ENCODE measurements at places on chromosomes 16 and 17.

GRCh38 chr16:10616756-10617640 lies 36.6 kb upstream of the EMP2 start:
- no peak for DNase-seq

- DNase-seq, result no peak
These were observed 5.2 kb upstream of the NRN1L start for GRCh38 chr16:67879462-67879861.

DNA sequence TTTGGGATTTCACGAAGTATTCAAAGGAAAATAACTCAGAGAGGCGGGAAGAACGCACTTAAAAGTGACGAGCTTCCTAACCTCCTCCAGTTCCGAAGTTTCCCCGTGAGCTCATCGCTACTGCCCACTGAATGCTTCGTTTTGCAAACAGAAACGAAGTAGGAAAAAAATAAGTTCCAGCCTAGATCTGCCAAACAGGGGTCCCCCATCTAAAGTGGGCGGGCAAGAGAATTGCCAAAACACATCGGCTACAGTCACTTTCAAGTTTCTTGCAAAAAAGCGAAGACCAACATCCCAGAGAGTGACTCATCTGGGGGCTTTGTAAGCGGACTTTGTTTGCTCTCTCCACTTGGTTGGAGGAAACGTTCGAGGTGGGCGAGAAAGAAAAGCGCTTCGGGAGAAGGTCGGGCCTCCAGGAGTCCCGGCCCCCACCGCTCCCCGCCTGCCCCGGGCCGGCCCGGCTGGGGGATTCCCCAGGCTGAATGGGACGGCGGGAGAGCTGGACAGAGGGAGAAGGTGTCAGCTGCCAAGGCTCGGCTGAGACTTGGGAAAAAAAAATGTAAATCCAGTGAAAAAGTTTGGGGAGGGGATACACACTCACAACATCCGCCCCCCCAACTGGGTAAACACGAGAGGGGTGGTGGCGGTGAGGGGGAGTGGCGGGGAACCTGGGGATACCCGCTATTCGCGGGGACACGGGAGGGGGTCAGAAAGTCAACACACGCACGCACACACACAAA lies 1.0 kb downstream of the VEZF1 start:
- DNase-seq, result peak; percentile 45

DNA sequence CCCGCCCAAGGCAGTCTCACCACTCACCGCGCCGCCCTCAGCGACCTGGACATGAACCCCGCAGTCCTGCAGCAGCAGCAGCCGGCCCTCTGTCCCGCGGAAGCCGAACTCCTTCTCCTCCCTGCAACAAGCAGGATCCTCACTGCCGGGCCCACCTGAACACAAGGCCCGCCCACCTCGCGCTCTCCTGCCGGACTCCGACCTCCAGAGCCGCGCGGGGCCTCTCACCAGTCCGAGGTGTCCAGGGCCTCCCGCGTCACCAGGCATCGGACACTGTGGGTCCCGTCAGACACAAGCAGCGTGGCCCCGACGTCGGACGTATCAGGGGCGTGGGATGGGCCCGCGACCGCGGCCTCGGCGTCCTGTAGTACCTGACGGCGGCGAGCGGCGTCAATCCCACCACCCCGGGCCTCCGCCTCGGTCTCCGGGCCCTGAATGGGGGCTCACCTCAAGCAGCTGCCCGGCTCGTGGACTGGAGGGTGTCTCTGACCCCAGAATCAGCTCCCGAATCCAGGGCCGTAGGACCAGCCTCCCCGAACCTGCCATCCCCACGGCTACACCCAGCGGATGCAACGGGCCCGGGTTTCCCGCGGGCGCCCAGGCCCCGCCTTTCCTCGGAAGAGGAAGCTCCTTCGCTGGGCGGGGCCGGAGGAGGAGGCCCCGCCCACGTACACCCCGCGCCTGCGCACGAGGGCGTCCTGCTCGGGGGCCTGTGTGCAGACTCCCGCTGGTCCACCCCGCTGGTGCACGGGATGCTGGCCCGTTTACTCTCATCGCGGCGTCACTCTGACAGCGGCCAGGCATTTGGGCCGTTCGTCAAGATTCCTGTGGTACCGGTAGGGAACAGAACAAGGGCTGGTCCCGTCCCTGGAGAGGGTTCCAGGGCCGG lies at the start of gene ACD:
Gene ACD, minus strand, starts transcription at position 586 of the 889 bp plus-strand sequence. Its CDS starts 40 bp downstream, at position 546.
- peak; percentile 92 for DNase-seq

GRCh38 chr17:59668816-59669215 lies 38.4 kb downstream of the PTRH2 start:
- DNase-seq, result peak; percentile 67

DNA sequence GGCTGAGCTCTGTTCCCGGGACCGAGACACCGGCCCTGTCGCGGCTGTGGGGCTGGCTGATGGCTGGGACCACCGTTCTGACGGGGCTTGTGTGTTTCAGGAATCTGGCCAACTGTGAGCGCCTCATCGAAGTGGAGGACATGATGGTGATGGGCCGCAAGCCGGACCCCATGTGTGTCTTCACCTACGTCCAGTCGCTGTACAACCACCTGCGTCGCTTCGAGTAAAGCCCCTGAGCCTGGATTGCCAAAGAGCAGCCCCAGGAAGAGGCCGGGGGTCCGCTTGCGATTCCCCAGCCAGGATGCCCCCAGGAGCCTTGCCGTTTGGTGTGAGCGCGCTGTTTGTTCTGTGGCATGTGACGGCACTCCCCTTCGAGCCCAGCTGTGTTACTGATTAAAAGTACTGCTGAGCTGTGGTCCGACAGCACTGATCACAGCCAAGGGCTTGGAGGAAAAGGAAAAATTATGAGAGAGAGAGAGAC lies 23.0 kb downstream of the SMTNL2 start:
- DNase-seq, result no peak

- DNase-seq, result no peak
These were observed 494.6 kb downstream of the CDH11 start for GRCh38 chr16:64627288-64627687.

DNA sequence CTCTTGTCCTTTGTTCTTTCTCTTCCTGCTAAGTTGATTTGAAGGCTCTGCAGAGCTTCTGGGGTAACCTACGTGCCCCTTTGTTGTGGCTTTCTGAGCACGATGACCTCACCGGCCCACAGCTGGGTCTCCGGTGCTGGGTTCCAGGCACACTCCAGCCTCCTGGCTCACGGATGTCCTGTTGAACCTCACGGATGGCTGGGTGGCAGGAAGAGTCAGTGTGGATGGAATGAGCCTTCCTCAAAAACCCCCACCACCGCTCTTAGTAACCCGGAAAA lies 116.0 kb downstream of the SOCS1 start:
- no peak for DNase-seq

DNA sequence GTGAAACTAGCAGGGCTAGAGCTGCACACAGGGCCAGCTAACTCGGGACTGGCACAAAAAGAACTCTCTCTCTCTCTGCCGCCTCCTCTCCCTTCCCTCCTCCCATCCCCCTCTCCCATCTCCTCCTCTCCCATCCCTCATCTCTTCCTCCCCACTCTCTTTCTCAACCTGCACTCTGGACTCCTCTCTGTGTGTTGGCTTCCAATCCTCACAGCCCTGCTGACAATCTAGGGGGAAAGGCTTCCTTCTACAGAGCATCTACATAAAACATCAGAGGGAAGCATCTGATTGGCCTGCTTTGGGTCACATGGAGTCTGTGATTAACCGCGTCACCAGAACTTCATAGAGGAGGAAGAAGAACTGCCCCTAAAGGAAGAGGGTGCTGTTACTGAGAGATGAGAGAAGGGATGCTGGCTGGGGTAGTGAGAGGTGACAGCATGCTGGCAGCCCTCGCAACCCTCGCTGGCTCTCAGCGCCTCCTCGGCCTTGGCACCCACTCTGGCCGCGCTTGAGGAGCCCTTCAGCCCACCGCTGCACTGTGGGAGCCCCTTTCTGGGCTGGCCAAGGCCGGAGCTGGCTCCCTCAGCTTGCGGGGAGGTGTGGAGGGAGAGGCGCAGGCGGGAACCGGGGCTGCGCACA lies 12.8 kb upstream of the ZFP90 start:
- DNase-seq, result no peak

DNA sequence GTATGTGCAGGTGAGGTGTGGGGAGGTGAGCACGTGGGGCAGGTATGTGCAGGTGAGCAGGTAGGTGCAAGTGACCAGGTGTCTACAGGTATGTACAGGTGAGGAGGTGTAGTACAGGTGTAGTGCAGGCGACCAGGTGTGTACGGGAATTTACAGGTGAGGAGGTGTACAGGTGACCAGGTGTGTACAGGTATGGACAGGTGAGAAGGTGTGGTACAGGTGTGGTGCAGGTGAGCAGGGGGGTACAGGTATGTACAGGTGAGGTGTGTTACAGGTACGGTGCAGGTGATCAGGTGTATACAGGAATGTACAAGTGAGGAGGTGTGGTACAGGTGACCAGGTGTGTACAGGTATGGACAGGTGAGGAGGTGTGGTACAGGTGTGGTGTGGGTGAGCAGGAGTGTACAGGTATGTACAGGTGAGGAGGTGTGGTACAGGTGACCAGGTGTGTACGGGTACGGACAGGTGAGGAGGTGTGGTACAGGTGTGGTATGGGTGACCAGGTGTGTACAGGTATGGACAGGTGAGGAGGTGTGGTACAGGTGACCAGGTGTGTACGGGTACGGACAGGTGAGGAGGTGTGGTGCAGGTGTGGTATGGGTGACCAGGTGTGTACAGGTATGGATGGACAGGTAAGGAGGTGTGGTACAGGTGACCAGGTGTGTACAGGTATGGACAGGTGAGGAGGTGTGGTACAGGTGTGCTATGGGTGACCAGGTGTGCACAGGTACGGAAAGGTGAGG lies 12.8 kb upstream of the DBNDD1 start:
- DNase-seq, result peak; percentile 28

DNA sequence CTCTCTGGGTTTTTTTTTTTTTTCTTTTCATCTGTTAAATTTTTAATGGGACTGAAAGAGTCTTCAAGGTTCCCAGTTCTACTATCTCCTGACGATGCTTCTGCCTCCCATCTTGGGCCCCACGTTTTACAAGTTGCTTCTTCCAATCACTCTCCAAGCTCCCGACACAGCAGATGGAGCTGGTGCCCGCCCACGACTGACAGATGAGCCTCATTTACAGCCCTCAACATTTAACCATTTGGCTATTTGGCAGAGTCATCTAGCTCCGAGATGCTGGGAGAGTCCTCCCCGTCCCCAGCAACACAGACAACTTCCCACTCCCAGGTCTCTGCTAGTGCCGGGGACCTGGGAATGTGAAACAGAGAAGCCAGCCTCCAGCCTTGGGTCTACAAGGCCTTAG lies 276.9 kb downstream of the SHISA9 start:
- DNase-seq, result no peak

DNA sequence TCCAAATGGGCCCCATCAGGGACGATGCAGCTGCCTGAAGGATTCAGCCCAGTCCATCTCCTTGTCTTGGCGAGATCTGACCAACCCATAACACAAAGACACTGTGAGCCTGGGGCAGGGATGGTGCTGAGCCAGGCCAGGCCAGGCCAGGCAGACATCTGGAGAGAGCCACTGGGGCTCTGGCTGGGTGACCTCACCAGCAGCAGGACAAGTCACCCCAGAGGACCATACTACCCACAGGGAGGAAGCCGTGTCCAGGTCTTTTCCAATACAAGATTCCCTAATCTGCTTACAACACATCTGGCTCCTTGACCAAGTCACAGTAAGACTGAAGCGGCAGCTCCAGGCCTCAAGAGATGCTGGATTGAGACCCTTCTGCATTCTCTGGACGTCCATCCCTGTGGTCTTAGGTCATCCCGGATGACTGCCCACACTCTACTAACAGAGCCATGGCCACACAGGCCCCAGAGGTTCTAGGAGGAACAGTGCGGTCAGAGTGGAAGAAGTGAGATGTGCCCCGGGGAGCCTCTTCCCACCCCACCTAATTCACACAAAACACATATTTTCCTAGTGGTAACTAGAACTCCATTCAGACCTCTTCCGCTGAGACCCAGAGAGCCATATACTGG lies 81.8 kb upstream of the RCVRN start:
- no peak for DNase-seq

- DNase-seq, result no peak
These were observed 10.6 kb downstream of the CNTD1 start for GRCh38 chr17:42809250-42809649.

DNA sequence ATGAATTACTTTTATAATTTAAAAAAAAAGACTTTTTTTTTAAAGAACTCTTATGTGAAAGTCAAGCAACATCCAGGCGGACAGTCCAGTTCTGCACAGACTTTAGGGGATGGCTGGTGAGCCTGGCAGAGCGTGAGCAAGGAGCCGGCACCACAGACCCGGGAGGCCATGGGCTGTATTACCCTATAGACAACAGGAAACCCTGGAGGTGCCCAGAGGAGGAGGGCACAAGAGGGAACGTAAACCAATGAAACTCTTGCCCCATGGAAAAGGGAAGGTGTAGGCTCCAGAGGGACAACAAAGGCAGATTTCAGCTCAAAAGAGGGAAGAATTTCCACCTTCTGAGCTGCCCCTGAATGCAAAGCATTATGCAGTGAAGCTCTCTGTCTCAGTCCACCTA lies 25.5 kb upstream of the RPH3AL start:
- peak; percentile 33 for DNase-seq

GRCh38 chr17:56169621-56170020 lies 16.3 kb downstream of the ANKFN1 start:
- no peak for DNase-seq

DNA sequence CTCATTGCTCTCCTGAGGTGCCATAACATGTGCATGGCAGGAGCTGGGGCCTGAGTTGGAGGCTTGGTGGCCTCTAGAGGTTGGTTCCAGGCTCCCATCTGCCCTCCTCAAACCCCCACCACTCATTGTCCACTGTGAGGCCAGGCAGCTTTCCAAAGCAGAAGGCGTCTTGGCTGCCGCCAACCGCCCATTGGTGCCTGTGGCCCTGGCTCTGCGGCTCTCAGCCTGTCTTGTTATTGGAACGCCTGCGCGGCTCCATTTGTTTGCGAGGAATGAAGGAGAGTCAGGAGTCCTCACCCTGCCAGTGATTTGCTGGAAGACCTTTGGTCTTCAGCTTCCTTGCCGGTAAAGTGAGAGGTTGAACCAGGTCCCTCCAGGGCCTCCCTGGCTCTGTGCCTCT lies 43.6 kb downstream of the OR1D5 start:
- DNase-seq, result no peak

GRCh38 chr17:18182978-18183333 lies 672 bp upstream of the ALKBH5 start:
- no peak for DNase-seq

GRCh38 chr16:50490828-50491227 lies 57.4 kb upstream of the NKD1 start:
- DNase-seq, result no peak

Measured in KBM-7 (cell line).